Breast epithelium (tissue), 4 donors: ENCODE measurements at places on chromosomes 7 and 10. TPM values are rescaled to one million over a fixed set of nuclear protein-coding genes. Genes with fewer than 3 reads are reported as not detected.

DNA sequence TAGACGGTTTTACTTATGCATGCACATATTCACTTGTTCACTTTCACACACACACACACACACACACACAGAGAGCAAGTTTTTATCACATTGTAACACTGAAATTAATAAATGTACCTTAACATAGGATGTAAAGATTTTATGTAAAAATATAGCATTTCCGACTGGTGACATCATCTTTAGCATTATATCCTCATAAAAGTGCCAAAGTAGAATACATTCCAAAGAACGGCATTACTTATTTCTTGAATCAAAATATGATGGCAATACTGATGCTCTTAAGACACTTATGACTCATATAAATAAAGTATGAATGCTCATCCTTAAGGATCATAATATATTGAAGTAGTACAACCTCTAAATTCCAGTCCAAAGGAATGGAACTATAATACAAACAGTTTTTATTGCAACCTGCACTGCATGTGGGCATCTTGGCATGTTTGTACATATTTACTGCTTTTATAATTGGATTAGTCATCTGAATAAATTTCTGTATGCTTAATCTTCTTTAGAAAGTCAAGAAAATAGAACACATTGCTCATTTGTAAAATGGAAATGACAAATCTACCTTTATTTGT, 290.0 kb upstream of the SEMA3A start:
- no peaks in the 10 kb centered on the region for H3K27me3 ChIP-seq
- H3K4me1 ChIP-seq = no peaks in the 10 kb centered on the region
- no peaks in the 10 kb centered on the region for H3K36me3 ChIP-seq
- H3K4me3 ChIP-seq = no peak overlapping the region
- H3K27ac ChIP-seq = no peak overlapping the region
- DNase-seq = no peak

TMEM26 gene
- 17.4 TPM for total RNA-seq

- H3K4me1 ChIP-seq = no peaks in the 10 kb centered on the region
- H3K4me3 ChIP-seq = no peak overlapping the region
- H3K27ac ChIP-seq = no peak overlapping the region
- H3K27me3 ChIP-seq = no peaks in the 10 kb centered on the region
Observed at GRCh38 chr10:88903715-88904114, 23.7 kb downstream of the STAMBPL1 start.

DNA sequence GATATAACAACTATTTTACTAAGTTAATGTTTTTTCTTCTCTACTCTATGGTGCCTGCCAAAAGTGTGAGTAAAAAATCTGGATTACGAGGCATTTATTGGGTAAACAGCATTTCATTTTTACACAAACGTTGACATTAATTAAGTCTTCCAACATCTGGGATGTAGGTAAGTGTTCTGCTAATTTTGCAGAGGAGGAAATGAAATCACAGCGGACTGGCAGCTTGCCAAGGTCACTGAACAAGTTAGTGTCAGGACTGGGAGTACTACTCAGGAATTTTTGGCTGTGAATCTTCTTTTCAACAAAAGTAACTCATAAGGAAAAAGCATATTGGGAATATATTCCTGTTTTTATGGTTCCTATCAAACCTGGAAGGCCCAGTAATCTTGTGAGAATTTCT, 612.1 kb upstream of the FZD8 start:
- no peaks in the 10 kb centered on the region for H3K4me1 ChIP-seq
- DNase-seq = peak; percentile 52
- H3K36me3 ChIP-seq = no peaks in the 10 kb centered on the region
- H3K27me3 ChIP-seq = no peaks in the 10 kb centered on the region
- no peak overlapping the region for H3K4me3 ChIP-seq

- DNase-seq = no peak
- no peaks in the 10 kb centered on the region for H3K4me1 ChIP-seq
- H3K27me3 ChIP-seq = no peaks in the 10 kb centered on the region
Observed at GRCh38 chr10:102457591-102458150, 6.3 kb upstream of the C10orf95 start.

GRCh38 chr10:29026065-29026797, 262.6 kb upstream of the LYZL1 start:
- no peaks in the 10 kb centered on the region for H3K36me3 ChIP-seq
- H3K27ac ChIP-seq = no peak overlapping the region
- no peaks in the 10 kb centered on the region for H3K27me3 ChIP-seq
- H3K4me3 ChIP-seq = no peak overlapping the region

DNA sequence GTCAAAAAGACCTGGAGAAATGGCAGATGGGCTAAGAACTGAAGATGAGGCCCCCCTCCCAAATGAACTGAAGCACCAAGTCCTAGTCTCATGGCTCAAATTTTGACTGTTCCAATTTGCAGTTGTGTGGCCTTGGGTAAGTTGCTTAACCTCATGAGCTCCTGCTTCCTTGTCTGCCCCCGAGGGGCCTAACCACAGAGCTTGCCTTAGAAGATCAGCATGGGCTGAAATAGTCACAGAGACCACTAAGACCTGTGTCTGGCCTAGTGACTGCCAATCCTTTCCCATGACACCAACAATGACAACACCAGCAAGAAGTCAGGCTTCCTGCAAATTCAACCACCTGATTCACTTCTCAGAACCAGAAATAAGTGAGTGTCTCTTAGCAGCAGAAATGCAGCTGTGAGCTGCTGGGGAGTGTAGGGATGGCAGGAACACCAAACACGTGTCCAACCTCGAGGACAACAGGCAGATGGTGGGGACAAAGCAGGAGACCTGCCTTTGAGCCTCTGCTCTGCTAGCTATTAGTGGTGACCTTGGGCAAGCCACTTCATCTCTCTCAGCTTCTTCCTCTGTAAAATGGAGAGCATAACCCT, 23.7 kb downstream of the CRHR2 start:
- no peaks in the 10 kb centered on the region for H3K27me3 ChIP-seq
- H3K4me1 ChIP-seq = no peaks in the 10 kb centered on the region
- H3K4me3 ChIP-seq = no peak overlapping the region
- no peak overlapping the region for H3K27ac ChIP-seq
- DNase-seq = no peak

GRCh38 chr7:154947604-154948003, 55.3 kb downstream of the PAXIP1 start:
- H3K36me3 ChIP-seq = peaks cover 12% of the 10 kb centered on the region
- H3K4me3 ChIP-seq = no peak overlapping the region
- no peaks in the 10 kb centered on the region for H3K4me1 ChIP-seq
- no peak for DNase-seq
- H3K27me3 ChIP-seq = no peaks in the 10 kb centered on the region
- H3K27ac ChIP-seq = no peak overlapping the region

TFR2 gene
- not detected for total RNA-seq

DNA sequence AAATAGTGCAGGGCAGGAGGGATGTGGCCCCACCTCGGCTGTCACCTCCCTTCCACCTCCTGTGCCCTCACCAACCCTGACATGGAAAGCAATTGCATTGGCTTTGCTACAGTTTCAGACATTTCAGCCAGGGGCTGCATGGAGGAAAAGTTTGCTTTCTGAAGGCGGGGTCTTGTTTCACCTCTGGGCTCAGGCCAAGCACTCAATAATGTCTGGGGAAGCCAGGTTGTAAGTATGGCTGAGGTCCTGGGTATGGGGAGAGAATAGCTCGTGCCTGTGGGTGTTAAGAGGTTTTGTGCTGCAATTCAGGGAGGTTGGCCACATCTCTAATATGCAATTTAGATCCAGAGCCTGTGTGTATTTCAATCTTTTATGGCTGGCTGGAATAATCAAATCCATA, 238.4 kb upstream of the MKI67 start:
- no peak overlapping the region for H3K27ac ChIP-seq
- H3K36me3 ChIP-seq = no peaks in the 10 kb centered on the region
- no peaks in the 10 kb centered on the region for H3K4me1 ChIP-seq
- H3K27me3 ChIP-seq = no peaks in the 10 kb centered on the region
- no peak overlapping the region for H3K4me3 ChIP-seq

LIPF gene
- not detected for total RNA-seq

AGR2 gene
- 156 TPM for total RNA-seq

- H3K4me3 ChIP-seq = no peak overlapping the region
- DNase-seq = no peak
- H3K4me1 ChIP-seq = no peaks in the 10 kb centered on the region
- no peak overlapping the region for H3K27ac ChIP-seq
- no peaks in the 10 kb centered on the region for H3K27me3 ChIP-seq
Observed at GRCh38 chr7:886626-887487, 10.5 kb downstream of the GET4 start.

TCAF2 gene
- 4.6 TPM for total RNA-seq

DNA sequence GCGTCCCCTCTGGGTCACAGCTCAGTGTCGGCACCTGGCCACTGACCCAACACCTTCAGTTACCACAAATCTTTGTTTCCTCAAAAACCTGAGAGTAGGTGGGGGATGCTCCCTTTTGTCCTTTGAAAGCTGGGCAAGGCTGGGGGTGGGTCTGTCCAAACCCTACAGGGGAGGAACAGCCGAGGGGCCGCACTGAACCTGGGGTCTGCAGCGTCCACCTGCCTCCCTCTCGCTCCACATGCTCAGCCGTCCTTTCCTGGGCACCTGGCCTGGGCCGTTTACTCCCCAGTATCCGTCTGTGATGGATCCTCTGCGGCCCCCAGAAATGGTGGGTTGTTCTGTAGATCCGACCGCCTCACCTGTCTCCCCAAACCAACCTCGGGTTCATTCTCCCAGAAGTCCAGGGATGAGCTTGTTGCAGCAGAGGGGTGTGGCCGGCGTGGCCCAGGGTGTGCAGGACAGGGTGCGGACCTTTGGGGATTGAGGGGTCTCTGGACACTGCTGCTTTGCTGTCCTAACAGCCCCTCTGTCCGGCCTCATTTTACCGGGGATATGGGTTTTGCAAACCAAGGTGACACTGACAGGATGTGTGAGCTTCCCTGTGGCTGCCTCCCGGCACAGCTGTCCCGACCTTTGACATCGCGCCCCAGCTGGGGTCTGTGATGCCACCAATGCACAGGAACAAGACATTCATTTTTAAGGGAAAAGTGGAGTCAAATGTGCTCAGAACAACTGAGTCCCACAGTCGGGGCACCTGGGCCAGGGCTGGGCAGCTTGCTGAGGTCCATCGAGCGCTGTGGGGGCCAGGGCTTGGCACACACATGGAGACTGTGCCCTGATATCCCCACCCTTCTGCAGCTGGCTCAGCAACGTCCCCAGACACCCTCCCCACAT, 115.9 kb downstream of the VIPR2 start:
- H3K4me3 ChIP-seq = no peak overlapping the region
- no peak overlapping the region for H3K27ac ChIP-seq
- peak; percentile 49 for DNase-seq
- H3K4me1 ChIP-seq = no peaks in the 10 kb centered on the region

GRCh38 chr7:47521011-47521795, 60.7 kb downstream of the TNS3 start:
- H3K36me3 ChIP-seq = no peaks in the 10 kb centered on the region
- H3K27ac ChIP-seq = peak overlapping the region; percentile 78
- H3K4me1 ChIP-seq = no peaks in the 10 kb centered on the region

GRCh38 chr10:78038105-78038504, 4.4 kb downstream of the RPS24 start:
- DNase-seq = no peak

- no peak overlapping the region for H3K27ac ChIP-seq
- no peak overlapping the region for H3K4me3 ChIP-seq
- H3K36me3 ChIP-seq = no peaks in the 10 kb centered on the region
- no peaks in the 10 kb centered on the region for H3K4me1 ChIP-seq
Observed at GRCh38 chr10:73339436-73339835, 19.2 kb downstream of the CFAP70 start.

DNA sequence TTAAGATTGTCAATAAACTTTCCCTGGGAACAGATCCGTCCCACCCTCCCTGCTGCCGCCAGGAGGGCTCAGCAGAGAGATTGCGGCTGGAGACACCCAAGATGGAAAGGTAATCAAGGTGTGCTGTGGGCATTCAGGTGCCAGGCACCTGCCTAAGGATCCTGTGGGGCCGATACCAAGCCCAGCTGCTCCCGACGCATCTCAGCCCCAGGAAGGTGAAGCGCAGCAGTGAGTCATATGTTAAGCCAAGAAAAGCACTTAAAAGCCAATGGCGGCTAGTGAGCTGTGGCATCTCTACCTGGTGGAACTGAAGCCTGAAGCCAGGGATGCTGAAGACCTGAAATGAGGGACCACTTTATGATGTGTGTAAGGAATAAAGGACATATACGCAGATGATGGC, 6.1 kb downstream of the WDR86 start:
- H3K4me3 ChIP-seq = peak overlapping the region; percentile 2
- H3K27ac ChIP-seq = peak overlapping the region; percentile 84
- peaks cover under 1% of the 10 kb centered on the region for H3K4me1 ChIP-seq
- H3K36me3 ChIP-seq = no peaks in the 10 kb centered on the region

HGF gene
- 8.5 TPM for total RNA-seq
